ENCODE measurements at places on chromosomes 7 and 10.

- peak; percentile 51 for DNase-seq
Measured at GRCh38 chr10:114271779-114272167, 32.7 kb downstream of the VWA2 start.

DNA sequence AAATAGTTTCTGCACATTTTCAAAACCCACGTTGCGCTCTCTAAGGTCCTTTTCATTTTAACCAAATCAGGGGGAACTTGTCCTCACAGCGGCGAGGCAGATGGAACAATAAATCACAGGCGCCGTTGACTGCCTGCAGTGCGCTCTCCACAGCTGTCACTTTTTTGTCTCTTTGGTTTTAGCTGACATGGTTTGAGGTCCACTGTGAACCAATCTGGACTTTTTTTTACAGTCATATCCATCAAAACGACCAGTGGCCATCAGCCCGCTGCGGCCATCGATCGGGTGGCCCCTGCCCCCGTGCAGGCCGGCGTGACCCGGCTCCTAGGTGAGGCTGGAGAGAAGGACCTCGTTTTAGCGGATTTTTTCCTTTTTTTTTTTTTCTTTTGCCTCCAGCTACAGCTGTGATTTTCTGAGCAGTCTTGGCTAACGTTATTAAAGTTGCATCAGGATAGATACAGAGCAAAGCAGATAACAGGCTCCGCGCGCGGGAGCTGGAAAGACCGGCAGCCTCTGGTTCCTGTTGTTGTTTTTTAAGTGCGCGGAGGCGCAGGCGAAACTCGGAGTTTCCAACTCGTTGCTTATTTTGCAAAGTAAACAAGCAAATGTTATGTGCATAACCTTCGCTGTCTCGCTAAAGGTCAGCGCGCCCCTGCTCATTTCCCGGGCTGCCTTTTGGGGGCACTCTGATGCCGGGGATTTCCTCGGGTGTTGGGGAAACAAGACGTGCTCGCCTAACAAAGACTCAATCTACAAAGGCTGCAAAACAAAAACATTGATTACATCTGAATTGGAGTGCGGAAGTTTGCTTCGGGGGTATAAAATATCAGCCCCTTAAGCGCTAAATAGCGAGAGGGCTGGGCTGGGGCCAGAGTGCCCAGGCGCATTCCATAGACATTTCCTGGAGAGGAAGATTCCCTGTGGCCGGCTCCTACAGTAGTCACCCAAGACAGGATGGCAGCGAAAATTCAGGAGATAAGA lies 414.8 kb upstream of the MKI67 start:
- no peak for DNase-seq

- no peak for DNase-seq
Measured at GRCh38 chr10:98267894-98268693, at the start of gene LOXL4. Gene LOXL4, minus strand, starts transcription at chr10:98268194. Its CDS starts 5,175 bp downstream, at chr10:98263019.

DNA sequence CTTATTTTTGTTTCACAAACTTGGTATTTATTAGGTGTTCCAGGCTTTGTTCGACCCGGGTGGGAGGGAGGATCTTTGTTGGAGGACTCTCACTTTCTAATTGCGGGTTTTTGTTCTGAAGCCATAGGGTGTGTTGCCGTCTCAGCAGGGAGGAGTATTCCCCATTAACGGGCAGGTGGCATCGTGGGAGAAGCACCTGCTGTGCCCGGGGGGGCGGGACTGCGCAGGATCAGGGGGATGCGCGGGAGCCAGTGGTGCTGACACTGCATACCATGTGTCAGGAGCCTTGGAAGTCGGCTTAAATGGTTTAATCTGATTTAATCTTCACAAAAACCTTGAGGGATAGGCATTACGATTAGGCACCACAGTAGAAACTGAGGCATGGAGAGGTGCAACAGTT lies 113.0 kb downstream of the MGMT start:
- no peak for DNase-seq

DNA sequence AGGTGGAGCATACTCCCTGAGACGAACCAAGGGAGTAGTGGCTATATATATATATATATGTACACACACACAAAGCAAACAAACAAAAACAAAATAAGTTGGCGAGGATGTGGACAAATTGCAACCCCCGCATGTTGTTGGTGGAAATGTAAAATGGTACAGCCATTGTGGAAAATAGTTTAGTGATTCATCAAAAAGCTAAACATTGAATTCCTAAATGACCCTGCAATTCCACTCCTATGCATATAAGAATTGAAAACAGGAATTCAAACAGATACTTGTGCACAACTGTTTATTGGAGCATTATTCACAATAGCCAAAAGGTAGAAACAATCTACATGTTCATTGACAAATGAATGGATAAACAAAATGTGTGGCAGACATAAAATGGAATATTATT lies 407.9 kb downstream of the KCNMA1 start:
- no peak for DNase-seq

DNA sequence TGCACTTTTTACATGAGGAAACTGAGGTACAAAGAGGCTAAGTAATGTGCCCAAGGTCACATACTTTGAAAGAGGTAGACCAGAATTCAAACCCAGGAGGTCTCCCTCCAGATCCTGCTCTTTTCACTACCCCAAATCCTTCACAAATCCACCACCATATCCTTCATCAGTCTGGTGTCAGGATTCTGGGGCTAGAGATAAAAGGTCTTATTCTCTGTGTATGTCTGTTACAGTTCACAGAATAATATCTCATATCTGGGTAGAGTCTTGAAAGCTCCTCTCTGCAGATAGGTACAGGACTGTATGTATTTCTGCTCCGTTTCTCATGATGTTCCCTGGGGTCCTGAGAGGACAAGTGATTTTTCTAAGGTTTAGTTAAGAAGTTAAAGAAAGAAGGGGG lies 4.9 kb downstream of the PIK3CG start:
- DNase-seq = no peak

DNA sequence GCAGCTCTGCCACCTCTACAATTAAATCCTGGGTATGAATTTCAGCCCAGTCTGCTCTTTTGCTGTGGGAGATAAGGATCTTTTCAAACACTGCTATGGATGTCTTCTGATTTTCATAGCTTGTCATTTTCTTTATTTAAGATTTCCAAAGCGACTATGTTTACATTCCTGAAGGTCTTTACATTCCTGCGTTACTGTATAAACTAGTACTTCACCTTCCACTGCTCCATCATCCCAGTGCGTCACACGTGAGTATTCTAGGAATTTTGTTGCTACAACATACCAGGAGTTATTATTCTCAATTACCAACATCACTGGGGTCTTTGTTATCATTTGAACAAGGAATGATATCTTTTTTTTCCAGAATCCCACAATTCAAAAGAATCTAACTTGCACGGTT lies 944.7 kb downstream of the SORCS3 start:
- DNase-seq = no peak

DNA sequence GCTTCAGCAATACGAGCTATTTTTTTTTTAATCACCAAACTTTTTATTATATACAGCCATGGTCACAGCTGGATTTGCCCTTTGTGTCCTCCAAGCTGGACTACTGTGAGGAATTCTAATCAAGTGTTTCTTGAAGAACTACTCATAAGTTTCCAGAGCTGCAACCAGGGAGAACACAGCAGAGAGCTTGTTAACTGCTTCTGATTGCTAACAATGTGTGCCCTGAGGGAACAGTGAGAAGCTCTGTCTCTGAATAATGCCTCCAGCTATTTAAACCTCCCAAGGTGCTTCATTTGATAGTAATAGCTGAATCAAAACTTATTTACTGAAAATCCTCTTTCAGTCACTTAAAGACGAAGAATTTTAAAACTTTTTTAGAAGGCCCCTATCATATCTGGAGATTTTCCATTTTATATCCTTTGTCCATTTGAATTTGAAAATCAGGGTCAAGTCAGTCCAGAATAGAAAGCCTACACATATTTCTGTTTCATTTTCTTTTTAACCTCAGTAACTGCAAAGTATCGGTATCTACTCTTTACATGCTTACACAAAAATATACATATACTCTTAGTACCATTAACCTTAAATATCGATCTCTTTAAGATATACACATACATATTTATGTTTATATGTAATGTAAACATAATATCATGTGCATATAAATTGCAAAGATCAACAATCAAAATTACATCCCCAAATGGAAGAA lies 1024.2 kb downstream of the GRM8 start:
- DNase-seq = no peak

- peak; percentile 16 for DNase-seq
Measured at GRCh38 chr10:17003151-17003550, 126.5 kb downstream of the CUBN start.

- no peak for DNase-seq
Measured at GRCh38 chr10:70761031-70761601, 24.1 kb downstream of the TBATA start.

DNA sequence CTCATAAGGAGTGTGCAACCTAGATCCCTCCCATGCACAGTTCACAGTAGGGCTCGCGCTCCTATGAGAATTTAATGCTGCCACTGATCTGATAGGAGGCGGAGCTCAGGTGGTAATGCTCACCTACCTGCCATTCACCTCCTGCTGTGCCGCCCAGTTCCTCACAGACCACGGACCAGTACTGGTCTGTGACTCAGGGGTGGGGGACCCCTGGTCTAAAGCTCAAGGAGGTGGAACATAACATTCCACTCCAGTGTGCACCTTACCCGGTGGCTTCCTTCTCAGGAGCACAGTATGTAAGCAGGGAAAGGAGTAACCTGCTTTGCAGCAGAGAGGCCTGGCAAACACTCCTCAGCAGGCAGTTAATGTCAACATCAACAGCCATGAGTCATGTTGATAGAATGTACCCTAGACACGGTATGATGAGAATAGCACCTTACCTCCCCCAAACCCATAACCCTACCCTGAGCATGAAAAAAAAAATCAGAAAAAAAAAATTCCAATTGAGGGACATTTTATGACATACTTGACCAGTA lies 273.5 kb downstream of the FGFR2 start:
- DNase-seq = peak; percentile 66

DNA sequence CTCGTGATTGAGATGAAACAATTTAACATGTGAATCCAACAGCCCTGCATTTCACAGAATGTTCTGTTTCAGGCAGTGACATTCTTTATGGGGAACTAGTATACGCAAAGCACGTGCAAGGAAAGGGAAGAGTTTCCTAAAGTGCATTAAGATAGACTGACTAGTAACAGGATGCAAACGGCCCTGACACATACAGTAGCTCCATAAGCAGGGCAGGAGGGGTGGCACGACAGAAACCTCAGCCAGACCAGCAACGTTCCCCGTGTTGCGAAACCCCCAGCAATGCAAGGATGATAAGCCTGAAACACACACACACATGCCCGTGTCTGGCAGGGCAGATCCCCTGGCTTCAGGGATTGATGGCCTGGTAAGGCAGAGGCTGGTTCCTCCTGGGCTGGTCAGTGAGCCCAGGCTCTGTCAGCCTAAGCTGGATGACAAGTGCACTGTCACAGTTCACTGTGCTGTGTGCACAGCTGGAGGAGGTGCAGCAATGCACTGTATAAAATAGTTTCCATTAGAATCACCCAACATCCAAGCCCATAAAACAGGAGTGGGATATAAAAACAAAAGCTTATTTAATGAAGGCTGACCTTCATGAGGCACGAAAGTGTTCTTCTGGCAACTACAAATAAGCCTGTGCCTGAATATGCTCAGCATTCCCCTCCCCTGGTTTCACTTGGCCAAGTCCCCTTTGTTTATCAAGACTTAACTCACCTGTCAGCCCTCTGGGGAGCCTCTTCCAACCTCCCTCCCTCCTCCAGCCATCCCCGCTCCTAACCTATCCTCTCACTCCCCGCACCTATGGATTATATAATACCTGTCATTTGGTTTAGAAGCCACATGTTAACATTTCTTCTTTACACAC lies 88.8 kb downstream of the GSAP start:
- no peak for DNase-seq

DNA sequence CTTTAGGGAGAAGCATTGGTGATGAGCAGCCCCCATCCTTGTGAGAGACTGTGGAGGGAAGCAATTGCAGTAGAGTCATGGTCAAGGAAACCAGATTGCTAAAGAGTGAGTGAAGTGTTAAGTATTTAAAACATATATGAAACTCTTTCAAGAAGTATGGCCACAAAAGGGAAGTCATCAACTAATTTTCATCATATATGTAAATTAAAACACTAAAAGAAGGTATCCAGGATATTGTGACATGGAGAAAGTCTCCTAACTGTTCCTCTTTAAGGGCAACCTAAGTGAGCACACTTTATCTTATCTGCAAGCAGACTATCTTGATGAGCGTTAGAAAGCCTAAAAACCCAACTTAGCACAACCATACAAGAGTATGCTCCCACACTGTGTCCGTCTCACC lies 69.7 kb downstream of the CD36 start:
- no peak for DNase-seq

GRCh38 chr10:62457598-62457997 lies 83.4 kb downstream of the ZNF365 start:
- no peak for DNase-seq

- DNase-seq = no peak
Measured at GRCh38 chr10:11135709-11136108, 118.0 kb downstream of the CELF2 start.

DNA sequence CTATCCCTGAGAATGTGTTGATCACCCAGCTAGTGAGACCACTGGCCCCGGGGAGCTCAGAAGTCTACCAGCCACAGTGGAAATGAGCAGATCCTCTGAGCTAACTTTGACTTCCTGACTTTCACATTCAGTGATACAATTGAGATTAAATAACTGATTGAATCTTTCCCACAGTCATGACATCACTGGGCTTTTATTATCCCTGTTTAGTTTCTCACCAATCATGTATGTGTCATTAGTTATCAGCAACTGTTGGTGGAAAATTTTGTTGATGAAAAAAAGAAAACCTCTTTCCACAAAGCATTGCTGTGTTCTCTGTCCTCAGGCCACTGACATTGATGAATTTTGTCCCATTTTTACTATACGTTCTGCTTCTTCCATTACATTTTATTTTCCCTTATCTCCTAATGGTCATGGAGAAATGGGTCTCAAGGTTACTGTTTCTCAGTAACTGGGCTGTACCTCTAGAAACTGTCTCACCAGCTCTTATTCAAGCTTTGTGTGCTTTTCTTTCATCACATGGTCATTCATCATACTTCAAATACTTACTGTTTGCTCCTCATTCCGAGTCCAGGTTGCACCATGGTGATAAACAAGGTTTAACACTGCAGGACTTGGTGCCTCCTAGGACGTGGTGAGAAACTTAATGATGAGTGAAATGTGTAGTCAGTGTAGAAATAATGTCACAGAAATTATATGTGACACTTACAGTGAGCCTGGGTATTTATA lies 304.7 kb downstream of the CDK14 start:
- no peak for DNase-seq

GRCh38 chr10:128278362-128278761 lies 152.1 kb upstream of the MKI67 start:
- no peak for DNase-seq

All from LoVo (cell line).